Psoas muscle (tissue), 8 donors: ENCODE measurements at places on chromosomes 1 and 21. TPM values are rescaled to one million over a fixed set of nuclear protein-coding genes. Genes with fewer than 3 reads are reported as not detected.

GRCh38 chr1:225426395-225427234 is 1.2 kb downstream of the LBR start:
- peak; percentile 34 for DNase-seq

DNA sequence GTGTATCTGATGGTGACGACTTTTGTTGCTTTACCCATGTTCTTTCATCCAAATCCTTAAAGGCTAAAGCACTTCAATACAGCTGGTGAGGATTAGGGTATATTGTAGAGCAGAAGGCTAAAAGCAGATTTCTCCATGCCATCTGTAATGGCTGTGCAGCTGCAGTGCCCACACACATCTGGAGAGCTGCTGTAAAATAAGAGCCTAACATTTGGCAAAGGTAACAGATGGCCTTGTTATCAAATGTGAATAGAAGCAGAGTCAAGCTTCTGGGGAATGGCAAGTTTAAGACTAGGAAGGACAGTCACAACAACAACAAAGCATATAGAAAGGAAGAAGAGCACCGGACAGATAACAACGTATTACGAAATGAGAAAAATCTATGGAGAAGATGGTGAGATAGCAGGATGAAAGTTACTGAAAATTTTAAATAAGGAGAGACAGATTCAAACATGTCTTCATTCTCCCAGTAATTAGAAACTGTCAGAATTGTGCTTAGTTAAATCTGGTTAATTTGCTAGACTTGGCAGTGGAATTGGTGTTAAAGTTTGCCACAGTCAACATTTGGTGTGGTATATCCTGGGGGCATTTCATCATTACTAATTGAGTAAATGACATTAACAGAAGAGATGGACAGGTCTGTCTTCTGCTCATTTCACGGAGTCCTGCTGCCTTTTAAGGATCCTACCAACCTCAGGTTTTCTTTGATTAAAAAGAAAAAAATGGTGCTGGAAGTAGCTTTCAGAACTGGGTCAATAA is 1093.2 kb downstream of the ADGRL2 start:
- DNase-seq: no peak

DNA sequence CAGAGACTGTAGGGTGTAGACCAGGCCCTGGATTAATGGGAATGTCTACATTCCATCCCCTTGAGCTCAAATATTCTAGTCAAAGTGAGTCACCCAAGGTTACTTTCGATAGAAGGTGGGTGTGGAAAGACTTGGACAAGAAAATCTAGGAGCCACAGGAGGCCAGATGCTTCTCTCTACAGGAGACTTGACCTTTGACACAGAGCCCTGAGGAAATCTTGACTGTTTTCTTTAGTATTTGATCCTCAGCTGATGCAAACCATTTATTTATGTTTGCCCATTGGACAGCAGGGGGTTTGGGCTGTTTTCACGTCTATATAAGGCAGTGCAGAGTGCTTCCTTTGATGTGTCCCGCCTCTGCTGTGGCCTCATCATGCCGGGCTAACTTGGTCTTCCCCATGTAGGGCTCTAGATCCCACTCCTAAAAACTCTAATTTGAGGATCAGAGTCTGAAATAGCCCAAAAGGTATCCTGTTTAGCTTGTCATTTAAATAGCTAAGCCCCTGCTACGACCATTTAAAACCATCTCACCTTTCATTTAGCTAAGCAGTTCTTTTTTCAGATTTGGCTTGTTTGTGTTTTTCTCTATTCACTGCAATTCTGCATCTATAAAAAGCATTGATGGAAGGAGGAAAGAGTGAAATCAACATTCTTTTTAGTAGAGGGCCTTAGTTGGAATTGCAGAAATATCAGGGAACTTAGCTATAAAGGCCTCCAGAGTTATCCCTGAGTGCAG is 15.5 kb upstream of the MAP3K7CL start:
- no peak for DNase-seq

The CHD5 gene
- polyA plus RNA-seq: 0.17 TPM

DNA sequence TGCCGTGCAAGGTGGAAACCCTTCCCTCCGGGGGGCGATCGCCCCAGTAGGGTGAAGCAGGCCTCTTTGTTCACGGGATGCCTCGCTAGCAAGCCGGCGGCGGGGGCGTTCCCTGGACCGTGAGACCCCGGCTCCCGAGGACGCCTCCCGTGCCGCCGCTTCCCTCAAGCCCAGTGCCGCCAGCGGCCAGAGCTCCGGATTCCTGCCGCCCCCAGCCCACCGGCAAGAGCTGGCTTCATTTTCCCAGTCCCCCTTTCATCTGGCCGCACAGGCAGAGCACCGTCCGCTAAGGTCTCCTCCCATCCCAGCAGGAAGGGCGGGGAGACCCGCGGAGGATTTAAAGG is 16.3 kb downstream of the IER5 start:
- peak; percentile 72 for DNase-seq

The MSH4 gene
- 0.74 TPM for polyA plus RNA-seq

GRCh38 chr1:54842963-54843362 is 41.8 kb upstream of the TTC22 start:
- no peak for DNase-seq

DNA sequence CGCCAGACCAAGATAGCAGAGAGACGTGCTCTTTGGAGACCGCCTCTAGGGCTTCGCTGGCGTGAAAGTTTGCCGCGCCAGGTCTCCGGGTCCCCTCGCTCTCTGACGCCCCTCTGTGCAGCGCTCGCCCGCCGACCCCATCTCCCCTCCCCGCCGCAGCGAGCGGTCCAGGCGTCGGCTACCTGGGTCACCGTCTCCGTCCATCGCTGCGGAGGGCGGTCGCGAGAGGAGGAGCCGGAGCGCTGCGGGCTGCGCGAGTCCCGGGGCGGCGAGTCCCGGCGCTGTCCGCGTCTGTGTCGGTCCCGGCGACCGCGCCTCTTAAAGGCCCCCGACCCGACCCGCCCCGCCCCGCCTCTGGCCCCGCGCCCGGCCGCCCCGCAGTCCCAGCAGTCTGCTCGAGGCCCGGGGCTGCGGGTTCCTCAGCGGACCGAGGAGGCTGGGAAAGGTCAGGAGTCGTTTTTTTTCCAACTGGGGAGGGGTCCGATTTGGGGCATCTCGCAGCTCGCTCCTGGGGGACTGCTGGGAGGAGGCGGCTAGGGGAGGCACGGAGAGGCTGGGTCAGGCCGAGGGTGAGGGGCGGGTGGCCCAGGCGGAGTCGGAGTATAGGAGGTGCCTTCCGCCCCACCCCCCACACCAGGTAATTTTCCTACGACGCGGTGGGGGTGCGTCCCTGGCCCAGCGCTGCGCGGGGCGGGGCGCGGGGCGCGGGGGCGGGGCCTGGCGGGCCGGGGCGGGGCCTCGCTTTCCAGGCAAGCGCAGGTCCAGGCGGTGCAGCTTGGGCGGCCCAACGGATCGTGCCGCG is at the start of the genes FBXO2 and FBXO44:
FBXO2 (minus strand) TSS at position 293 of the 802 bp plus-strand sequence; CDS start at position 204, 89 bp downstream.
FBXO44 (plus strand) TSS at position 741 of the 802 bp plus-strand sequence. CDS start 959 bp downstream, outside the sequence.
- peak; percentile 48 for DNase-seq

The SLC30A2 gene
- 1.2 TPM for polyA plus RNA-seq

DNA sequence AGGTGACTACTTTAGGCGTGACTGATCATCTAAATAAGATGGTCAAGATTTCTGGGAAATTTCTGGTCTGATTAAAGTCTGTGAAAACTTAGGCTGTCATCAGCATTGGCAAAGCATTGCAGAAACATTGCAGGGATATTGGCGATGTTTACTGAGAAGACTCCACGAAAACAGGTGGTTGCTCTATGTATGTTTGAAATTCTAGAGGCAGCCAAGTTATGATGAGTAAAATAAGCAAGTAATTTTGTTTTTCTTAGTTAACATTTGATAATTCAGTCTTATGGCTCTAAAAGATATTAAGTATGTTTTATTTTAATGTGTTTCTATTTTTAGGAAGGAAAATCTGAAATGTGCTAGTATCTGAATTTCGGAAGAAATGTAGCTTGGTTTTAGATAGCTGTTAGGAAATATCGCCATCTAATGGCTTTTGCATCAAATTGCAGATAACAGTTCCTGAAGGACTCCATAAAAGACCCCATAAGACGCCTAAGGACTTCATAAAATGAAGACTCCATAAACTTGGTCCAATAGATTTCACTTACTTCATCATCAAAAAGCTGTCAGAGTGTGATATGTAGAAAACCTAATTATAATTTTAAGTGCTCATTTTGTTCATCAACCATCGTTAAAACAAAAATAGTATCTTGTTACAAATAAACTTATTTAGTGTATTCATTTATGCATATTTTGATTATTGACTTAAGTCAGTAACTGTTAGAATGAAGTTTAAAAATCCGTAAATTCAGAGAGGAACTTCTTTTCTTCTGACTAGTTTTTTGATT is 344.6 kb downstream of the RYR2 start:
- DNase-seq: no peak
